ENCODE measurements at places on chromosomes 1 and 21.

DNA sequence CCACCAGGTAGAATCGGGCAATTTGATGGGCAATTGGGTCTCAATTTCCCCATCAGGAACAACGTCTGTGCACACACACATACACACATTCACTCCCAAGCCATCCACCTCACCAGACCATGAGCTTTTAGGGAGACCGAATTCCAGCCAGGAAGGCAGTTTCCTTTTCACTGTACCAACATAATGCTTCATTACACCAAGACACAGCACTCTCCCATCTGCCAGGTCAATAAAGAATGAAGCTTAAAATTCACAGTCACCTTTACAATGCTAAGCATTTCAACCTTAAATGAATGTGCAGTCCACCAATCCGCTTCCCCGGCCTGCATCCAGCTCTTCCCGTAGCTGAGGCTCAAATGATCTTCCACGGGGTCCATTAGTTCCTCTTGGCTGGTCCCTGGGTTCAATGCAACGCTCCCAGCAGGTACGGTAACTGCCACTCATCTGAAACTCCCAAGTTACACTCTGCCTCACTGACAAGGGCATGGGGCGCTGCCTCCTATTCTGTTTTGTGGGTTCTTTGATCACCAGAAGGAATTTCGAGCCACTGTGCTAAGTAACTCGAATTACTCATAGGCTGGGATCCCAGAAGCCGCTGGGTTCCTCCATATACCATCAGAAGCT lies 105.0 kb downstream of the SIM2 start:
- DNase-seq, result no peak

DNA sequence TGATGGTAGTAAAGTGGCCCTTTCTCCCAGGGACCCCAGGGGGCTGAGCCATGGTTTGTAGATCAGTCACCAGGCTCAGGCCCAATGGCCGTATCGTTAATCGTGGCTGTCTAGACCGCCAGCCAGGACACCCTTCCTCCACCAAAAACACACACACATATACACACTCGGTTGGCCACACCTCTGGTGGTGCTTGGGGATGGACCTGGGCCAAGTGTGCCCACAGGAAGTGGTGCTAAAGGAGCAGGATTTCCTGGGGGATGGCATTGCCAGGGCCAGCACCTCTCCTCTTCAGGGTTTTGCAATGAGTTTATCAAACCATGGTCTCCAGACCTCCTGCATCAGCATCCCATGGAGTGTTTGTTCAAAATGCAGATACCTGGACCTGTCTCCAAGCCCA lies 36.2 kb downstream of the CITED4 start:
- no peak for DNase-seq

DNA sequence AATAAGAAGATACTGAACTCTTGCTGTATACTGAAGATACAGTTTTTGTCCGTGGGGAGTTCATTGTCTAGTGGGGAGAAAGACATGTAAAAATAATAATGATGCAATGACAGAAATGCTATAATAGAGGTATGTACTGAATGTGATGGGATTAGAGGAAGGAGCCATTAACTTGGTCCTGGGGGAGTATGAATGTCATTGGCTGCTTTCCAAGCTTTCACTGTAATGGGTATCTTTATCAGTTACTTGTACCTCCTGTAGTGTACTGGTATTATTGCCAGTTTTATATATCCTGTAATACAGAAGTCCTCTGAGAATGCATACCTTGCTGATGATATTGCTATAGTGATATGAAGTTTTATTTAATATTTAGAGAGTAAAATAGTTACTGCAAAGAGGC lies 7.4 kb downstream of the BTBD8 start:
- DNase-seq, result no peak

DNA sequence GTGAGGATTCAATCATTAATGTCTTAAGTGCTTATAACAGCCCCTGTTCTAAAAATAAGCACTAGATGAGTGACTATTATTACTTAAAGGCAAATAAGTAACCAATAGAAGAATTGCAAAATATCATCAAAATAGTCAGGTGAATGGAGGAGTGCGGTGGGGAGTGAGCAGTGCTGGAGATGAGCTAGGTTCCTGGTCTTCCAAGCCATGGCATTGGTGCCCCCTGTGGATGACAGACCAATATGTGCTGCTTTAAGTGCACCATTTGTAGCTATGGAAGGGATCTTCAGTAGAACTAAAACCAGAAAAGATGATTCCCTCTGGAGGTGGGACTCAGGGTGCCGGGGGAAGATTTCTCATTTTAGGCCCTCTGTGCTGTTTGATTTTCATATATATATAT lies 46.1 kb upstream of the SLC30A1 start:
- DNase-seq, result peak; percentile 30

- no peak for DNase-seq
Measured at GRCh38 chr21:14955936-14956520, 108.8 kb downstream of the NRIP1 start.

- DNase-seq, result no peak
Measured at GRCh38 chr1:184298440-184299405, 88.1 kb upstream of the C1orf21 start.

GRCh38 chr1:78222225-78222959 lies 176.6 kb downstream of the GIPC2 start:
- no peak for DNase-seq

- no peak for DNase-seq
Measured at GRCh38 chr21:24042687-24043086, 1564.6 kb downstream of the MRPL39 start.

GRCh38 chr1:77104672-77105071 lies 114.6 kb downstream of the PIGK start:
- DNase-seq, result no peak

- DNase-seq, result no peak
Measured at GRCh38 chr1:115492880-115493279, 148.9 kb upstream of the VANGL1 start.

DNA sequence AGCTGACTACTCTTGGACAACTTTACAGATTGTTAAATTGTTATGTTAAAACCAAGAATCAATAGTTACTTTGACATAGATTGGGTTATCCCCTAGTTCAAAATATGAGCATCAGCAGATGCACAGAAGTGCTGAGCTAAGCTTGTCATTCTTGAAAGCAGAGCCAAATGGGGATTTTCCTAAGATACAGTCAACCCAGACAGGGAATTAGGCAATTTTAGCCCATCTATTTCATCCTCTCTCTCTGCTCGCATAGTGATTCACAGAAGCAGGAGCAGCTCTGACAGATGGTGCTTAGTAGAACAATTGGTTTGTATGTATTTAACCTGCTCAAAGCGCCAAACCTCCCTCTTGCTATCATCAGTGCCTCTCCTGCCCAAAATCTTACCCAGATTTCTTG lies 27.9 kb upstream of the PRRC2C start:
- DNase-seq, result no peak

DNA sequence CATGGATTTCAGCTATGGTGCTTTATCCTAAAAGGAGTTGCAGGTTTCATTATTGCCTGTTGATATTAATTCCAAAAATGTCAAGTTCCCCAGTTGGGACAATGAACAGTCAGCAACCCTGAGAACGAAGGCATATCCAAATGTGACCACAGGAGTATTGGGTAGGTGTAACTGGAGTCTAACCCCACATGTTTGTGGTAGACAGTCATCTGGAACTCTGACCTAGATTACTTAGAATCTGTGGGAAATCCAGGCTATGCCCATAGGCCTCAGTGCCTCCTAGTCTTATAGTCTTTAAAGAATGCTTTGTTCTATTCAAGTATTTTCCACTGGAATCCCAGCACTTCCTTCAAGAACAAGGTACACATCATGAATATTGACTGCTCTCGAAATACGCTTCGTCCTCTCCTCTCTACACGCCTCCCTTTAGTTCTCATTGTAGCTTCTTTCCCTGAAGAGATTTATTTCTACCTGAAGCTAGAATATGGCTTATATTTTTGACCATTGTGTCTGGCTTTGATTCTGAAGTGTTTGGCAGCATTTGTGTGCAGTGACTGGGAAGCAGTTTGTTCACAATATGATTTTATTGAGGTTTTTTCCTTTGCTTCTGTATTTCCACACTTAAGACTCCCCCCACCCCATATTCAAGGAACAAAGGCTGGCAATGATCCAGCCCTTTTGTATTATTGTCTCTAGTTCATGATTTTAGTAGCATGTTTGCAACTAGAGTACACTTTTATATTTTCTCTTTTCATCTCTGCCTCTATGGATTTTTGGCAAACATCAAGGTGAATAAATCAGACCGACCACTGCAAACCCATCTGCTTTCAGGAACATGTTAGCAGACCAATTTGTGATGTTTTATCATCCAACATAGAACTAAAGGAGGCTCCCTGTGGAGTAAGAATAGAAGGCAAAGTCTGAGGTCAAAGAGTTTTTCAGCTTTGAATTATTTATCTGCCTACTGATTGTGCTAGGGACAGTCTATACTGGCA lies 178.6 kb downstream of the GPR52 start:
- DNase-seq, result peak; percentile 3

- no peak for DNase-seq
Measured at GRCh38 chr1:180117764-180118116, 36.9 kb upstream of the QSOX1 start.

DNA sequence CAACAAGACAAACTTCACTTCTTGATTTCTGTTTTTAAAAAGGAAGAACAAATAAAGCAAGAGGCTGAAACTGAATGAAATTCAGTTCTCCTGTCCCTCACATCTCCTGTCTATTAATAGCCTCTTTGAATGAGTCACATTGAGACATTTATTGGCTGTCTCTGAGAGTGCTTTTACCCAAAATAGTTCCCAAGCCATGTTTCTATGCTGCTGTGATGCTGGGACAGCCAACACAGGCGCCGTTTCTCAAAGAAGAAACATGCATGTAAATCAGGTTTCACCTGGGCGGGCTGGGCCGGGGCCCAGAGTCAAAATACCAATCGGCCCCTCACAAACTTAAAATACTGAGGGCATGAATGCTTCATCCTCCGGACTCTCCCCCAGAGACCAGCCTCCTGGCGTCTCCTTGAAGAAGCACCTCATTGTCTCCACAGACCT lies 105.2 kb downstream of the EDEM3 start:
- no peak for DNase-seq

DNA sequence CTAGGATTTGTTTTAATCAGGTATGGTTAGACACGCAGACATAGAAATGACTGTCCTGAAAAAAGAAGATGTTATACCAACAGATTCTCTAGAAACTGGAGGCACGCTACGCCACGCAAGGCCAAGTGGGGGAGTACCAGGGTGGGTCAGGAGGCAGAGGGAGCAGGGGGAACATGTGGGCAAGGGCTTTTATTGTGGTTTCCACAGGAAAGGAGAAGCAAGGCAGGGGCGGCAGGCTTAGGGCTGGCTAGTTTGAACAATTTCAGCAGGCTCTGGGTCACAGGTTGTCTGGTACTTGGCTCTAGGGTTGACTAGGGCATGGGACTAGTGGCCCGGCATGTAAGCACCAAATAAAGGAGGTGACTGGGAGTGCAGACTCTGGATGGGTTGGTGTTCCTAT lies 7.2 kb downstream of the MTARC2 start:
- no peak for DNase-seq

DNA sequence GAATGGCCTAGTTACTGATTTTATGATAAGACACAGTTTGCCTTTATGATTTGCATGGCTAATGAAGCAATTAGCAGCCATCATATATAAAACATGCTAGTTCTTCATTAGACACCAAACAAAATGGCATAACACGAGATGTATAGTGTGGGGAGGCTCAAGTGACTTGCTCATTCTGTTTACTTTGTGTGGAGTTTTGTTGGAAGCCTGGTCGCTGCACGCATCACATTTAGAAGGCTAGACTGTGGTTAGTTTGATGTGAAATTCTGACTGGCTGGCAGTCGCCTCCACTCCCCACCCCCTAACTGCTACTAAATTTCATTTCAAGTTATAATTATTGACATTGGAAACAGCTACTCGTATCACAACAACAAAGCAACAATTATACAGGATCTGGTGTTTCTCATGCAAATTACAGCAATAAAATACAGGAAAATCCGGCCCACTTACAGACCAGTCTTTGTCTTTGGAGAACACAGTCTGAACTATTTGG lies 356.1 kb downstream of the LMO4 start:
- peak; percentile 94 for DNase-seq

- no peak for DNase-seq
Measured at GRCh38 chr1:3702528-3702927, 49.7 kb upstream of the CCDC27 start.

DNA sequence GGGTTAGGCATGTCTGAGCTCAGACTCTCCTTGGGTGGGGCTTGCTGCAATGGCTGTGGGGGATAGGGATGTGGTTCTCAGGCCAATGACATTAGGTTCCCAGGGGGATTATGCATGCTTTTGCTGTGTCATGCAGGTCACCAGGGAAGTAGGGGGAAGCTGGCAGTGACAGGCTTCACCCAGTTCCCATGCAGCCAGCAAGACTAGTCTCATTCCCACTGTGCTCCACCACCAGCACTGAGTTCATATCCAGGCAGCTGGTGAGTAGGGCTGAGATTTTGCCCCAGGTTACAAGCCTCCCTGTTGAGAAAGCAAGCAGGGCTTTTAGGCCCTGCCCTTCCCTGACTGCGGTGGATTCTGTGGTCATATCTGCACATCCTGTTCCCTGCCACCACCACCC lies 32.1 kb upstream of the PLA2G5 start:
- DNase-seq, result no peak

DNA sequence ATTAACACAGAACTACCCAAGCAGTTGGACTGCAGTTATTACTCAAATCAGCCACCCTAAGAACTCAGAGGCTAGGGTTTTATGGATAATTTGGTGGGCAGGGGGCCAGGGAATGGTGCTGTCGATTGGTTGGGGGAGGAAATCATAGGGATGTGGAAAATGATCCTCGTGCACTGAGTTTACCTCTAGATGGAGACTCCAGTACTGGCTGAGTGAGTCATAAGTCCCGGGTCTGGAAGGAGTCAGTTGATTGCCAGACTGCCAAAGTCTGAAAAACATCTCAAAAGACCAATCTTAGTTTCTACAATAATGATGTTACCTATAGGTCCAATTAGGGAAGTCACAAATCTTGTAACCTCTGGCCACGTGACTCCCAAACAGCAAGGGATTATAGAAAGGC lies 257.5 kb upstream of the PRMT6 start:
- DNase-seq, result no peak

- no peak for DNase-seq
Measured at GRCh38 chr21:28833182-28833581, 159.5 kb downstream of the LTN1 start.

DNA sequence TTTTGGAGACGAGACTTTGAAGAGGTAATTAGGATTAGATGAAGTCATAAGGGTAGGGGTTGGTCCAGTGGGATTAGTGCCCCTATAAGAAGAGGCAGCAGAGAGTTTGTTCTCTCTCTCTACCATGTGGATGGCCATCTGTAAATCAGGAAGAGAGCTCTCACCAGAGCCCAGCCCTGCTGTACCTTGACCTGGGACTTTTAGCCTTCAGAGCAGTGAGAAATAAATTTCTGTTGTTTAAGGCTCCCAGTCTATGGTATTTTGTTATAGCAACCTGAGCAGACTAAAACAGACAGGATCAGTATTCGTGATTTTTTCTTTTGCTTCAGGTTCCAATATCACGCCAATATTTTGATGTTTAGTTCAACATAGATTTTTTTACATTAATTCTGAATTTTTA lies 30.0 kb downstream of the TBX15 start:
- DNase-seq, result no peak

GRCh38 chr1:167762061-167762746 lies 40.4 kb downstream of the MPZL1 start:
- DNase-seq, result no peak
